Activated CD4-positive, CD25-positive, alpha-beta regulatory T cell (primary cell): ENCODE measurements at places on chromosomes 13 and 19.

DNA sequence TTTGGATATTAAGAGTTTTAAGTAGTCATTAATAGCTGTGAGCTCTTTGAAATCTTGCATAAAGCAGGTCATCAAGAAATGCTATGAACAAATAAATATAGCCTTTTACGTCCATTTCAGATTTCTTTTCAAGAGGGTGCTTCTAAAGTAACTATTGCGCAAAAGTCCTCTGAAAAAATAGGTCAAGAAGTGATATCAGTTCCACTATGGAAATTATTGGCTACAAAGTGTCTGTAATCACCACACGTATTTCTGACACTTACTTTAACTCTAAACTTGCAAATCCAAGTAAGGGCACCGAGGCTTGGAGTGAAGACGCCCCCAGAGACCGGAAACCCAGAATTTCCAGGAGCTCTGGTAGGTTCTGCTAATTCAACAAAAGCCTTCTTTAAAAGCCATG lies 44.9 kb upstream of the STARD13 start:
- DNase-seq = no peak

- DNase-seq = no peak
Measured at GRCh38 chr13:101267656-101268055, 148.7 kb downstream of the NALCN start.

GRCh38 chr19:45091031-45091923 lies 1.7 kb upstream of the PPP1R37 start:
- DNase-seq = peak; percentile 83

GRCh38 chr13:75782985-75783384 lies 146.9 kb downstream of the LMO7 start:
- DNase-seq = no peak

- DNase-seq = no peak
Measured at GRCh38 chr19:13526552-13526951, 20.3 kb upstream of the CACNA1A start.

DNA sequence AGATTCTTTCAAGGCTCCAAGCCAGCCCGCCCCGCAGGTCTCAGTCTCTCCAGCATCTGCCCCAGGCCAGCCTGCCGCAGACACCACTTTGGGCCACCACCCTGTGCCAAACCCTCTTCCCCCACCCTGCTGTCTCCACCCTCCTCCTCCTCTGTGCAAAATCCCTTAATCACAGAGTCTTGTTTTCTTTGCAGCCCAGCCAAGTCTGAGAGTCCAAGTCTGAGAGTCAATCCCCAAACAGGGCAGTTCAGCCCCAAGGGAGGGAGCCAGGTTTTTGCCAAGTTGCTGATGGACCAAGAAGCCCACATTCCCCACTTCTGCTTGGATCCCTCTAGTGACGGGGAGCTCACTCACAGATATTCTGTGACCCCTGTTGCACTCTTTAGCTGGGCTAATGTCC lies 3.1 kb downstream of the ADAMTS10 start:
- DNase-seq = no peak

- DNase-seq = no peak
Measured at GRCh38 chr13:111115965-111116521, 933 bp downstream of the ARHGEF7 start.

DNA sequence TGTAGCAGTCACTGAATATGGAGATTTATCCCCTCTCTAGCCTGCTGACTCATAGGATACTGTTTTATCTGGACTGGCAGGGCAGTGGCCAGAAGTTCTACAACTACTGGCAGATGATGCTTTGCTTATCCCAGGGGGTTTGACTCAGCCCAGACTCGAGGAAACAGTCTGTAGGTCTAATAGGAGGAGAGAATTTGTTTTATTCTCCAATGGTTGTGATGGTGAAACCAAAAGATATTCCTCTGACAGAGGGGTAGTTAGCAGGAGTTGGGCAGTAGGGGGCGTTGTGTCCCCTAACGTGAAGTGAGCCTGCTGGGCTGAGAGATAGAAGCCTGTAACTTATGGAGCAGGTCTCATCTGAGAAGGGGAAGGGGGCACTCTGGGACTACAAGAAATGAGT lies 74.9 kb downstream of the WTIP start:
- no peak for DNase-seq

DNA sequence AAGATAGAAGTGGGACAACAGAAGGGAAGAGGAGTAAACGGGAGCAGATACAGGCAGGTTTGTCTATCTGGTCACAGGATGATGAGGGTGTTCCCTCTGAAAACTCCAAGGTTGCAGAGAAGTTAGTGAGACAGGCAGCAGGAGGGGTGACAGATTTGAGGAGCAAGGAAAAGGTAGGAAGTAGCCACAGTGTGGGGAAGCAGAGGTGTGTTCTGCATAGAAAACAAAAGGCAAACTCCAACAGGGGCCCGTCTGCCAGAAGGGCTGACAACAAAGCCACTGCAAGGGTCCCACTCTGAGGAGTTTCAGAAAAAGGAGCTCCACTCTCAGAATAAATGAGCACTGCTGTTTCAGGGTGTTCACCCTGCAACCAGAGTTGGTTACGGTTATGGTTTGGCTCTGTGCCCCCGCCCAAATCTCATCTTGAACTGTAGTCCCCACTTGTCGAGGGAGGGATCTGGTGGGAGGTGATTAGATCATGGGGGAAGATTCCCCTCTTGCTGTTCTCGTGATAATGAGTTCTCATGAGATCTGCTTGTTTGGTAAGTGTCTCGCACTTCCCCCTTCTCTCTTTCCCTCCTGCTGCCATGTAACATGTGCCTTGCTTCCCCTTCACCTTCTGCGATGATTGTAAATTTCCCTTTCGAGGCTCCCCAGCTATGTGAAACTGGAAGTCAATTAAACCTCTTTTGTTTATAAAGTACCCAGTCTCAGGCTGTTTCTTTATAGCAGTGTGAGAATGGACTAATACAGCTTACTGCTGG lies 32.1 kb downstream of the SMAD9 start:
- DNase-seq = no peak

DNA sequence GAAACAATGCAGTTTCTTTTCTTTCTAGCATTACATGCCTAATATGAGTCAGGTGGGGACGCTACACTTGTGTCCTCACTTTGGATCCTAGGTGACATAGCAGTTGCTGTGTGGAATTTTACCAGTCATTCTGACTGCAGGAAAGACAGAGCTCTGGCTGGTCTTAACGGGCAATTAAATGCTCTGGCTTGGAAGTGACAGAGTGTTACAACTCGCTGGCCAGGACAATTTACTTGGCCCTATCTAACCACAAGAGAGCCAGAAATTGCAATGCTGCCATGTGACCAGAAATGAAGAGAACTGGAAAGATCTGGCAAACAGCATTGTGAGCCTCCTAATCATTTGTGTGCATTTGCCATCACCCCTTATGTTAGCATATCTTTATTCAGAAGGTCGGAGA lies 351.1 kb downstream of the DCT start:
- DNase-seq = no peak

DNA sequence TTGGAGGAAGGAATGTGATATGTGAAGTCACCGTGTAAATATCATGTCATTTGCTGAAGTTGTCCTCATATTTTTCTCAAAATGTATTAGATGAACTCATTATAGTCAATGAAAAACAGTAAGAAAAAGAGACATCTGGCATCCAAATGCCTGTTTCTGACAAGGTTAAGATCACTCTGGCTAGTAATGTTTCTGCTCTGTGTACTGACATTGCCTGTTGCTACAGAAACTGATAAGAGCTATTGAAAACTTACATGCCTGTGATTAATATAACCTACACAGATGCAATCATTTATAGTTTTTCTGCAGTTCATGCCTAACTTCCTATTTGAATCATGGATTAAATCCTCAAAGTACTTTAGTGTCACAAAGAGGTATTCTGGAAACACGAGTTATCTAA lies 249.8 kb downstream of the NBEA start:
- no peak for DNase-seq

DNA sequence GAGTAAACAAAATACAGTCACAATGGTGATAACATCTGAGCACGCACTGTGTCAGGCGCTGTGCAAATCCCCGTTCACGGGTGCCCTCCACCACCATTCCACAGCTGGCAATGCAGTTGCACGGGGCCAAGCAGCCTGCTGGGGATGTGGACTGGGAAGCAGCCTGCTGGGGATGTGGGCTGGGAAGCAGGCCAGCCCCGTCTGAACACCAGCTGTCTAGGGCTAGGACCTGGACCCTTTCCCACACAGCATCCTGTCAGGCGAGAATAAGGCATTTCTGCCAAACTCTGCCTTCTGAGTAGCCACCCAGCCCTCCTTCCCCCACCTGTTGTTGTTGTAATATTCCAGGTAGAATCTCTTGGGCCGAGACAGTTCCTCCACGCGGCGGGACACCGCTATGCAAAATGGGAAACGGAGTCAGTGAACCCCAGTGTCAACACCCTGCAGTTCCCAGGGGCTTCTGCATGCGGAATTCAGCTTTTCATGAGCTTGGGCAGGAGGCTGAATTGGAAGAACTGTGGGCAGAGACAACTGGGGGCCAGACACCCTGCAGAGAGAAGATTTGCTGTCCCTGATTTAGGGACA lies 27.8 kb upstream of the MIER2 start:
- no peak for DNase-seq

GRCh38 chr19:46515879-46516350 lies 20.2 kb upstream of the PNMA8B start:
- DNase-seq = no peak

GRCh38 chr13:50989476-50989875 lies 79.9 kb downstream of the RNASEH2B start:
- no peak for DNase-seq

- DNase-seq = no peak
Measured at GRCh38 chr19:29287061-29287460, 74.1 kb upstream of the UQCRFS1 start.

DNA sequence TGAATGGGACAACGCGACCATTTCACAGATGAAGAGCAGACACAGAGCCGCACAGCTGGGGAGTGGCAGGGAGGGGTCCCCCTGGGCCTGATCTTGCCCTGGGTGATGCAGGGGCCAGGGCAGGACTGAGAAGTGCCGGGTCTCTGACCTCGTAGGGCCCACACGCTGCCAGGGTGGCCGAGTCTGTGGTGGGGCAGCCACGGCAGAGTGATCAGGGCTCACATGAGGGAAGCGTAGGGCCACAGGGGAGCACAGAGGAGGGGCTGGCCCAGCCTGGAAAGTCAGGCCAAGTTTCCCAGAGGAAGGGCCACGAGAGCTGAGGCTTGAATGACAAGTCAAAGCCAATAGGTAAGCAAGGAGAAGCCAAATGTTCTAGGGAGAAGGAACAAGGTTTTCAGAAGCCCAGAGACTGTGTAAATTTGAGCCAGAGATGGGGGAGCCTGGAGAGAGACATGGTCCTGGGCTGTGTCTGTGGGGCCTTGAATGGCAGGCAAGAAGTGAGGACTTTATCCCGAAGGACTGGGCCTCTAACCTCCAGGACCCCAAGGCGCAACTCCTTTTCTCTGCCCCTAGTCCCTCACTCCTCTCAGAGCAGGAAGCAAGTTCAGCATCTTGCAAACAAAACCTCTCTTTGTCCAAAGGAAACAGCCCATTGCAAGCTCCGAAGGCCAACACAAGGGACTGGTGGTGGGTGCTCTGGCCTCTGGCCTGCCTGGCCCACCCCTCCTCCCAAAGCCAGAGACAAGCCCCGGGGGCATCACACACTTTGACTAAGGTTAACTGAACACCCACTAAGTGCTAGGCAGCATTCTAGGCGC lies 31.7 kb upstream of the FXYD3 start:
- no peak for DNase-seq

DNA sequence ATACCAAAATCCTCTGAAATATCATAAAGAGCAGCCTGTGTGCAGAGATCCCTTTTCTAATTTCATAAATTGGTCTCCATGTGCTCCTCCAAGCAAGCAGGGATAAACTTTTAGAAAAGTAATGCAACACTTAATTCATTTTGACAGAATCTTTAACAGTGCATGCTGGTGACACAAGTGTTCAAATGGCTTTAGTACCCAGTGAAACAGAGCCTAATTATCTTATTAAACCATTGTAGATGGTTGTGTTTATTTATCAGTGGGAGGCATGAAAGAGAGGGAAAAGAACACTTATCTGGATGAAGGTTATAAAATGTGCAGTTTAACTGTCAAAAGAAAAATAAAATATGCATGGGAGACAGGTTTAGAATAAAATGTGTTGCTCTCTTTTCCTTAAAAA lies 945.0 kb upstream of the PCDH20 start:
- no peak for DNase-seq

DNA sequence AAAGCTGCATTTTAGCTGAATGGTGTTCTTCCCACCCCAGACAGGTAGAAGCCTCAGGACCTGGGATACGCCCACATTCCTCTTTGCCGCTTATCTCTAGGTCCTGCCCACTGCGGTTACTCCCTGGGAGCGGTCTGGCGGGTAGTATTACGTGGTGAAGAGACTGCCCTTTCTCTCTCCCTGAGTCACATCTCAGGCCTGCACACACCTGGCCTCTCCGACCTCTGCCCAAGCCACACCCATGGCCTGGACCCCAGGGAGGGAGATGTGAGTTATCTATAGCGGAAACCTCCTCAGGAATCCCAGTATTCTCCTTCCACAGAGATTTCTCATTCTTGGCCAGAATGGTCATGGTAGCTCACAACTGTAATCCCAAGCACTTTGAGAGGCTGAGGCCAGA lies 17.3 kb downstream of the RHPN2 start:
- DNase-seq = no peak

DNA sequence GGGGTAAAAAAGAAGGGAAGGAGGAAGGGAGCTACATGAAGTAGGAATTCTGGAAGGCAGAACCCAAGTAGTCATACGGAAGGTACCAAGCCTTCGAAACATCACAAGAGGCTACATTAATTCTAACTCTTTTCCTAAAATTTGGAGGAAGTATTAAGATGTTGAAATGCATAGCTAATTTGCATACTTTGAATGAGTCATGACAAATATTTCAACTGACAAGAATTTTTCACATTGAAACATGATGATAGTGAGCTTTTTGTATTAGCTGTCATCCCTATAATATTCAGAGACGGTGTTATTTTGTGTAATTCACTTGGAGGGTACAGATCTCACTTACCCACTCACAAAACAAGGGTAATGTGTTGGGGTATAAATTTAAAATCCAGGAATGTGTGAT lies 9.1 kb upstream of the ACOD1 start:
- DNase-seq = no peak

DNA sequence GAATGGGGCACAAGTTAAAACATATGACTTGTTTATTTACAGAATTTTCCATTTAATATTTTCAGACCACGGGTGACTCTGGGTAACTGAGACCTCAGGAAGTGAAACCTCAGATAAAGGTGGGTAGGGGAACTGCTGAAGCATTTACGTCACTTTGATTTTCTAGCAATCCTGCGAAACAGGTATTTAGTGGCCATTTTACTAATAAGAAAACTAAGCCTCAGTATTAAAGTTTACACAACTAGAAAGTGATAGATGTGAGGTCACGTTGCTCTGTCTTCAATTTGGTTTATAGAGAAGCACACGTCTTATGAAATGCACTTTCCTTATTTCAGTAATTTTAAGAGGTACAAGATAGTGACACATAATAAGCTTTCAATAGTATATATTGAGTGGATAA lies 402.8 kb downstream of the FGF9 start:
- DNase-seq = no peak

- no peak for DNase-seq
Measured at GRCh38 chr13:22017226-22017625, 346.4 kb downstream of the FGF9 start.

GRCh38 chr13:51999510-51999911 lies 11.7 kb downstream of the ATP7B start:
- no peak for DNase-seq
